Cardiac fibroblast (primary cell): ENCODE measurements at places on chromosomes 5 and 9.

GRCh38 chr5:155729684-155730059 lies 597.3 kb upstream of the SGCD start:
- DNase-seq: no peak

DNA sequence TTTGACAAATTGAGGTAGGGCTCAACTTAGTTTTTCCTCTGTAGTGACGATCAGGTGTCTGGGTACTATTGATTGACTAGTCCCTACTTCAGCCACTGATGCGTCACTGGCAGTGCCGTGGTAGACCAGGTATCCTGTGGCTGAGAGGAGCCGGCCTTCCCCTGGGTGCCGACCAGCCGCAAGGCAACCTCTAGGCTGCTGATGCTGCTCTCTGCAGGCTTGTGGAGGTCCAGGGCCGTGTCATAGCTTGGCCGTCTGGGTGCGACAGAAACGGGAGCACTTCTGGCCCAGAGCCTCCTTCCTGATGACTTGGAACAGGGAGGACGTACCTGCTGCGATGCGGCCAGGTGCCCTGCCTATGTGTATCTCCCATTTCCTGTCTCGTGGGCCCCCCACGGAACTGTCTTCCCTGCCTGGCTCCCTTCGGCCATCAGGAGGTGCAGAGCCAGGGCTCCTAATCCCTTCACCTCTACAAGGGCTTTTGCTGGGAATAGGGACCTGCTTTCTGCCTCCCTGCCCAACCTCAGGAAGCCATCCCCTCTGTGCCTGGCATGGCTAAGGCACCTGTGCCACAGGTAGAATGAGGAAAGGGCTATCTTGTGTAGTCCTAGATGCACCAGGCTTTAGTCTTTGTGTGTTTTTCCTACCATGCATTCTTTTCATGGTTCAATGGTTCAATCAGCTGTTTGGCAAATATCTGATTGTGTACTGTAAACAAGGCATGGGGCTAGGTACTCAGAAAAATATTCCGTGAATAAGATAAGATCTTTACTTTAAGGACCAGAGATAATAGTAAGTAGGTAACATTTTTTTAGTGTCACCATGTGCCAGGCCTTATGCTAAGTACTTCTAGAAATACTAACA lies 44.6 kb downstream of the MVB12B start:
- DNase-seq: no peak

DNA sequence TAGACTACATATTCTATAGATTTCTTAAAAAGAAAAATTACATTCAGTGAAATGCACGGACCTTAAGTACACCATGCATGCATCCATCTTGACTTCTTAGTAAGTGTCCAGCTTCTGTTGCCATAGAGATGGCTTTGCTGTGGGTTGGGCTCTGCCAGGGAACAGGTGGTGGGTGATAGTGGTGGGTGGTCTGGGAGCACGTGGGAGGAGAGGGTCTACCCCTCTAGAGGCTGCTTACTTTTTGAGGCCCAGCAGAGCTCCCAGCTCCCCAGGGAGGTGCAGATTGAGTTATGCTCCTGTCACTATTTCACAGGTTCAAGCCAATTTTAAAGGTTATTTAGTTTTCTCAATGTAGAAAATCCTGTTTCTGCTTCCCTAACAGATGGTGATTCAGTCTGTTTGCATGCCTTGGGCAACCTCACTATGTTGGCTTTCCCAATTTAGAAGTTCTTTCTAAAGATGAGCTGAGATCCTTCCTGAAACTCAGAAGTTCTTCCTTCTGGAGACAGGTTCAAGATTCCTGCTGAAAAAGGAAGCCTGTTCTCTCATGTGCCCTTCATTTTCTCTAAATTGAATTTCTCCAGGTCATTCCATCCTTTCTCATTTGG lies 107.4 kb upstream of the LHFPL2 start:
- DNase-seq: no peak

GRCh38 chr5:73587923-73588322 lies 22.4 kb downstream of the UTP15 start:
- no peak for DNase-seq

DNA sequence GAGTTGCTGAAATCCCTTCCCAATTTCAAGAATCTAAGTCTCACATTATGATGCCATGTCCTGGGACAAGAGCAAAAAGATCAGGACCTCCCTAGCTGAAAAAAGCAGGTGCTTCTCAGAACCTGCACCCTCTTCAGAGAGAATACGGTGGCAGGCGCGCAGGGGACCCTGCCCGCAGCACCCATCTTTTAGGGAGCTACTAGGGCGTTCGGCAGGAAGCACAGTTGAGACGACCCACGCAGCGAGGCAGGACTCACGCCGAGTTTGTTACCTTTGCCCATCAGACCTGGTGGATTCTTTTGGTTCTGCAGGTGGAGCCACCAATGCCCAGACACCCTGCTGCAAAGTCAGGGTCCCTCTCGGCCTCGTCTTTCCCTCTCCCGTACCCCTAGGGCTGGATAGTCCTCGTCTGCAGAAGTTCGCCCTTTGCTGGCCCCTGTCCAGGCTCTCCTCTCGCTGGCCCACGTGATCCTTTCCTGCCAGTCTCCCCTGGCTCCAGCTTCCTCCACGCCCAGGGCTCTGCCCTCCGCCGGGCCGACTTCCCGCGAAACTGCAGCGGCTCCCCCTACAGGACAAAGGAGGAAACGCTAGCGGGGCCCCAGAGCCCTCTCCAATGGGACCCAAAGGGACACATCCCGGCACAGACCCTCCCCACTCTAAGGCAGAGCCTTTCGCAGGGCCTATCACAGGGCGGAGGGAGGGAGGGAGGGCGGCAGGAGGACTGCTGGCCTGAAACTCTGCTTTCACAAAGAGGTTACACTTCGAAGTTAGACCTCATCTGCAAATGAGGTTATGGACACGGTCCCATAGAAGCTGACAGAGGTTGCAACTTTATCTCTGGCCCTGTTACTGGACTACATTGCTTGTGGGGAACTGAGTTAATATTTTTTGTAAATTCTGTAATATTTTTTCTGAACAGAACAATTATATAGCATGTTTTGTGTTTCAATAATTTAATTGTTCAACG lies 28.8 kb downstream of the TMEM174 start:
- DNase-seq: peak; percentile 75

DNA sequence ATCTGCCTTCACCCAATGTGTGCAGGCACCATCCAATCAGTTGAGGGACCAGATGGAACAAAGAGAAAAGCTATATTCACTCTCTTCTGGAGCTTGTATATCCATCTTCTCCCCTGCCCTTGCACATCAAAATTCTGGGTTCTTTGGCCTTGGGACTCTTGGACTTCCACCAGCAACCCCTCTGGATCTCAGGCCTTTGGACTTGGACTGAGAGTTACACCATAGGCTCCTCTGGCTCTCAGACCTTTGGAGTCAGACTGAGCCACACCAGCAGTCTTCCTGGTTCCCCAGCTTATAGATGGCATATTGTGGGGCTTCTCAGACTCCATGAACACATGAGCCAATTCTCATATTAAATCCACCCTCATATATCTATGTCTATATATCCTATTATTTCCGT lies 73.1 kb downstream of the TSSK1B start:
- no peak for DNase-seq

DNA sequence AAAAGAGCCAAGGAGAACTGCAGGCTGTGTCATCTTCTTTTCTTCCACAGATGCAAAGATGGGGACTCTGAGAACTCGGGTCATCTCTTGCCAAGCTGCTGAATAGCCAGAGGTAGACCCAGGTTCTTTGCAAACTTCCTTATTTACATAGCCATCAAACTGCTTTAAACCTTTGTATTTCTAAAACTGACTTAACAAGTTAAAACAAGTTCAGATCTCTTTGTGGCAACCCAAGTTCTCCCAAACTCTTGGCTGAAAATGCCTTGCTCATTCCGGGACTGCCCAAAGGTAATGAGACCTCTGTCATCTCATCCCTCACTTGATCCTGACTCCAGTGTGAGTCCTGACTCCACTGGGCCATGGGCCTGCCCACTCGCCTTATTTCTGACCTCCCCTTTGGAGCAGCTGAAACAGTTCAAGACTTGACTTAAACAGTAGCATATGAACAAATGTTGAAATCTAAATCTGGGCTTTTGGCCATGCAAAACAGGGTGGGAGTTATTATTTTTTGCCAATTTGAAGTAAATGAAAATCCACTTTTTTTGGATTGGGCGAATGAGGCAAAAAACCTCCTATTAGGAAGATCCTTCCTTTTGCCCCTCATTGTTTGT lies 50.6 kb downstream of the FBXL7 start:
- DNase-seq: peak; percentile 79

DNA sequence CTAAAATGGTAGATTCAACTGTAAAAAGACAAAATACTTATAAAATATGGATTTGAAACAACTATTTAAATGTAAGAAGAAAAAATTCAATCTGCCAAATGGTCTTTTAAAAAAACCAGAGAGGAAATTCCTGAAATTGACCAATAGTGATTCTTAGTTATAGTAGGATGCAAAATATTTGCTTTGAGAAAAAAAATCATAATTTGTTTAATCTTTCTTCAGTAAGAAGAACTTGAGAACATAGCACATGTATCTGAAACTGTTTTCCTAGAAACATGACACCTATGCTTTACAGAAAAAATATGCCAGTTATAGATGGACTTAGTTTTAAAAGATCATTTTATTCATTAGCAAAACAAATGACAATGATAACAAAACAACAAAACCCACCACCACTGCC lies 186.9 kb upstream of the CD180 start:
- no peak for DNase-seq

DNA sequence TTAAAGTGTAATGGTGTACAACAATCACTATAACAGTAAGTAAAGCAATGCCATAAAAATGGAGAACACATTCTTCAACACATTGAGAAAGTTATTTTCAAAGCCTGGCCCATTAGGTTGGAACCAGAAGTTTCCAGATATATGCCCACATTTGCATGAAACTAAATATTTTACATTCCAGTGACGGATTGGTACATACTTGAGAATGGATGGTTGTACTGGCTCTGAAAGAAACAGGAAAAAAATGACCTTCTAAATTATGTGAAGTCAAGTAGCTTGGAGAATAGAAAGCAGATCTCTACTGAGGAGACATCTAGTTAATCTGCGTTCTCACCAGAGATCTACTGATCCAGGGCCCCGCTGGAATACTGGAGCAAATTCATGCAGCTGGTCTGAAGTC lies 1037.0 kb downstream of the NR2F1-AS1 start:
- DNase-seq: peak; percentile 45

DNA sequence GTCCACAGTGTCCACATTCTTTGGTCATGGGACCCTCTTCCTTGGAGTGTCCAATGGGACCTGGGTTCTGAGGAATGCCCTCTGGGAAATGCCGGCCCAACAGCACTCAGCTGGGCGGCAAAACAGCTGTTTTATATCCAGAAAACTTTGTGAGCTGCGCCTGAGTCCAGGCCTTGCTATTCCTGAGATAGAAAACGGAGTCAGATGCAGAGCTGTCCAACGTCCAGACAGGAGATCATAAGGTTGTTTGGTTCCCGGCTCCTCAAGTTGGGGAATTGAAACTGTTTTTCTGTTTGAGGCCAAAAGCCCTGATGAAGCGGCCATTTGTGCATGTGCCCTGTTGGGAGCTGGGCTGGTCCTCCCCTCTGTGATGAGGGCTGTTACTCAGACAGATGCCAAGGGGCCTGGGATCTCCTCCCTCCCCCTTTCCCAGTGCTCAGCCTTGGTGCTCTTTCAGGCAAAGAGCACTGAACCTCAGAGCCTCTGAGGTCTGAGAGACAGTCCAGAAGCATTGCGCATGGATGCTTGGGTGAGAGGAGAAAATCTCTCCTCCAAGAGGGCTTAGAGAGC lies 66.6 kb upstream of the GARNL3 start:
- no peak for DNase-seq

- DNase-seq: no peak
Observed at GRCh38 chr9:130630506-130631330, 33.7 kb upstream of the PRDM12 start.
